ENCODE measurements at places on chromosomes 7 and 10. TPM values are rescaled to one million over a fixed set of nuclear protein-coding genes. Genes with fewer than 3 reads are reported as not detected.

Gene PPP1R17
- total RNA-seq: not detected

- DNase-seq: no peak
Measured at GRCh38 chr7:127974446-127975035, 56.7 kb downstream of the LRRC4 start.

Gene ATP6V0A4
- total RNA-seq: not detected

- DNase-seq: no peak
Measured at GRCh38 chr10:112393341-112393740, 19.4 kb downstream of the ACSL5 start.

DNA sequence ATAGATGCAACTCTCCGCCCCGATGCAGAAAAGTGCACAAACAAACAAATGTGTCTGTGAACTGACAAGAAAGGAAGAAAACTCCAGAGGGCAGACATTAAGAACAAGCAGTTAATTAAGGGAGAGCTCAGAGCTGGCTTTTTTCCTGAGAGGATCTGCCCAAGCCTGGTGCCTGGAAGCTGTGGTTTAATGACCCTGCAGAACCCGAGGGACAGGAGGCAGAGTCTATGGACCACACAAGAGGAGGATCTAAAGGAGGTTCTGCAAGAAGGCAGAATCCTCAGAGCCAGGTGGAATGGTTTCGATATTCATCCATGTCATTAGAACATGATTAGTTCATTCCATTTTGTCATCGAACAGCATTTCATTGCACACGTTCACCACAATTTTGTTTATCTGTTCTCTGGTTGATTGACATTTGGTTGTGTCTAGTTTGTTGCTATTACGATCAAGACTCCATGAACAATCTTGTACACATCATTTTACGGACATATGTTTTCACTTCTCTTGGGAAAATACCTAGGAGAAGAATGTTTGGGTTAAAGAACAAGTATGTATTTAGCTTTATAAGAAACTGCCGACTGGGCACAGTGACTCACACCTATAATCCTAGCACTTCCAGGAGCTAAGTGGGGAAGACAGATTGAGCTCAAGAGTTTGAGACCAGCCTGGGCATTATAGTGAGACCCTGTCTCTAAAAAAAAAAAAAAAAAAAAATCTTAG, 560.2 kb downstream of the CALN1 start:
- peak; percentile 4 for DNase-seq

DNA sequence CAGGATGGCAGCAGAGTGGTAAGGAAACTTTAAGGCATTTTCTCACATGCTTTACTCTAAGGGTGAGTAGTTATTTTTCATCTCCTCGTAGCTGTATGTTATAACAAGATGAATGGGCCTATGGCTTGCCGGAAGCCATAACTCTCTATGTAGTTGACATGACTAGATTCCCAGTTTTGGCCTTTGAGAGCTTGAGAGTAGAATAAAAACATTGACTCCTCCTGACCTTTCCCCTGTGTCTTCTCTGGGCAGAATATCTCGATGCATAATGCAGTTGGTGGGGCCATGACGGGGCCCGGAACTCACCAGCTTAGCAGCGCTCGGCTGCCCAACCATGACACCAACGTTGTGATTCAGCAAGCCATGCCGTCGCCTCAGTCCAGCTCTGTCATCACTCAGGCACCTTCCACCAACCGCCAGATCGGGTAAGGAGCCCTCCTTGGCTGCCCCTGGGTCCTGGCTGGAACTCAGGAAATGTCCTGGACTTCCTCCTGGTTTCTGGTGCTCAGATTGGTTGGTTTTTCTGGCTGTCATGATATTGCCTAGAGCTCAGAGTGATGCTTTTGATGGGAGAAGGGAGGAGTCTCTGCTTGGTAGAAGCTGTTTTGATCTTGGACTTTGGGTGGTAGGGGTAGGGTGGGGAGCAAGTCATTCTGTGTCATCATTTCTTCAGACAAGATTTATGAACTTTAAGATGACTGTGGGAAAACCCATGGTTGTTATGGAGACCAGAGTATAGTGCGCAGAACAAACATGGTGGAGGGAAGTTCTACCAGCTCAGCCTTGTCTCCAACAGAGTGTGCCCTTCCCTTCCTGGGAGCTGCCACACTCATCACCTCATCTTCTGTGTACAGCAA, 158.0 kb downstream of the CREB5 start:
- no peak for DNase-seq

DNA sequence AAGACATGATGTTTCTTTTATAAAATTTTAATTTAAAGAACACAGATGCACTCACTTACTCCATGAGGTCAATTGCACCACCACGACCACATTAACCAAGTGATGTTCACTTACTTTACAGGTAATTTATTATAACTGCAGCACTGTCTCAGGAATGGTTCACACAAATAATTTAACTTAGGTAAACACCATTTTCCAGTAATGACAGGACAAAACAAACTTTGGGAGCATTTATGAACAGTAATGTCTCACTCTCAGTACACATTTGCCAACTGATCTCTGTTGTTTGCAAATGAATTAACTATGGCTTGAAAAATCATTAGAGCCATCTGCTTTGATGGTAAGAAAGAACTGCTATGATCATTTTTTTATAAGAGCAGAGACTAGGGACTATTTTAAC, 150.4 kb downstream of the ETV1 start:
- no peak for DNase-seq

Gene EN2
- not detected for total RNA-seq

Gene ITGA8
- total RNA-seq: 1.3 TPM

- DNase-seq: no peak
Measured at GRCh38 chr7:80040335-80040734, 94.3 kb upstream of the GNAI1 start.

GRCh38 chr7:108232076-108232475, 101.9 kb upstream of the LAMB4 start:
- peak; percentile 28 for DNase-seq

Gene TES
- 17.7 TPM for total RNA-seq

DNA sequence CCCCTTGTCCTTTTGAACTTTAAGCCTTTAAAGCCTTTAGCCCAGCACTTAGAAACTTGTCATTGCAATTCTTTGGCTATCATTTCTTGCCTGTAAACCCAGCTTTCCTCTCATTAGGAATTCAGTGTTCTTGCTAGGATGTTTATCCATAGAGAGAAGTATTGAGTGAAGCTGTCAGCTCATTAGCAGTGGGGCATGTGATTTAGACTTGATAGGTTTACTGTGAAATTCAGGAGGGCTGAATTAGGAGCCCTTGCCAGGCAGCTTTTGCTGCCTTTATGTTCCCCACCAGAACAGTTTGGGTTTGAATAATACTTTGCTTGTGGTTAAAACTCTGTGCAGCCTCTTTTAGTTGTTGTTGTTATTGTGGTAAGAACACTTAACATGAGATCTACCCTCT, 39.5 kb downstream of the LHFPL3 start:
- no peak for DNase-seq

- peak; percentile 95 for DNase-seq
Measured at GRCh38 chr10:76558586-76558985, 1079.0 kb downstream of the KCNMA1 start.

DNA sequence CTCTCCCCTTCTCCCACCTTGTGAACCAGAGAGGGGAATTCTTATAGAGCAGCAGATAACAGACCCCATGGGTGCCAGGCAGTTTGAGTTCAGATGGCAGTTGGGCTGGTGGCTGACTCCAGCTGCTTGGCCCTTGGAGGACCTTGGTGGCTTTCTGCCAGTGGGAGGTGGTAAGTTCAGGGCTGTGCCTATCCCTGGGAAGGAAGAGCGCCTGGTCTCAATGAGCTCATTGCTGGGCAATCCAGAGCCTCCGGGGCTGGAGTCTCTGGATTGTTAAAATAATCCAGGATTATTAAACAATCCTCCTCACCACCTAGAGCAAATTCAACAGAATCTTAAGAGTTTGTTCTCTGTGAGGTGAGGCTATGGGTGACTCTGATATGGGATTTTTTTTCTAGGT, 105.2 kb downstream of the FANK1 start:
- DNase-seq: no peak

GRCh38 chr7:147044941-147045340, 928.3 kb downstream of the CNTNAP2 start:
- no peak for DNase-seq

Data from fibroblast of lung (primary cell).